GM12864 (cell line): ENCODE measurements at places on chromosomes 7 and 10.

DNA sequence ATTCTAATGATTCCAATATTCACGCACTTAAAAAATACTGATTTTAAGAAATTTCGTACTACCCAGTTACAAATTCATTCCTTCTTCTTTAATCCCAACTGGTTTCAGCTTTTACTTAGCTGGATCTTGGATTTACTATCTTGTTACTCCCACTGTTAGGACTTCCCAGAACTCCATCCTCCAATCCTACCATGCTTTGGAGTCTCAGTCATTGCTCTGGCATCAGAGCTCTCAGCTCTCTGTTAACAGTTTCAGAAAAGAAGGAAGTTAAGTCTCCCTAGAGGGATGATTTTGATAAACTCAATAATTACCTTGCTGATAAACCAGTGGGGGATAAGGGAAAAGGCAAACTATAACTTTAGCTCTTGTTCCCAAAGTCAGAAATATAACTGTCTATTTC is 9.5 kb downstream of the PPA1 start:
- no peak for DNase-seq

- DNase-seq = no peak
Measured at GRCh38 chr10:5492929-5493576, 6.3 kb downstream of the CALML5 start.

GRCh38 chr7:81473236-81473635 is 296.6 kb downstream of the HGF start:
- no peak for DNase-seq

- DNase-seq = no peak
Measured at GRCh38 chr7:107708956-107709355, 35.0 kb upstream of the CBLL1 start.

DNA sequence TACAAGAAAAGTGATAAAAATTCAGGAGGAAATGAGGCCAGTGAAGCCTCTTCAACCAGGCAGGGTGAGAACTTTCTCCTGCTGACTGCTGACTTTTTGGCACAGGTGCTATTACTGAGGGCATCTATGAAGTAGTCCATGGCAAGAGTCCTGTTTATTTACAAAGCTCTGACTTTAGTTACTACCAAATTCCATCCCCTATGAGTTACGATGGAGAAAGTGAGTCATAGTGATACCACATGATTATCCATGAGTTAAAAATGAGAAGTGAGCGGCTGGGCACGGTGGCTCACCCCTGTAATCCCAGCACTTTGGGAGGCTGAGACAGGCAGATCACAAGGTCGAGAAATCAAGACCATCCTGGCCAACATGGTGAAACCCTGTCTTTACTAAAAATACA is 19.9 kb downstream of the CCDC3 start:
- DNase-seq = no peak

DNA sequence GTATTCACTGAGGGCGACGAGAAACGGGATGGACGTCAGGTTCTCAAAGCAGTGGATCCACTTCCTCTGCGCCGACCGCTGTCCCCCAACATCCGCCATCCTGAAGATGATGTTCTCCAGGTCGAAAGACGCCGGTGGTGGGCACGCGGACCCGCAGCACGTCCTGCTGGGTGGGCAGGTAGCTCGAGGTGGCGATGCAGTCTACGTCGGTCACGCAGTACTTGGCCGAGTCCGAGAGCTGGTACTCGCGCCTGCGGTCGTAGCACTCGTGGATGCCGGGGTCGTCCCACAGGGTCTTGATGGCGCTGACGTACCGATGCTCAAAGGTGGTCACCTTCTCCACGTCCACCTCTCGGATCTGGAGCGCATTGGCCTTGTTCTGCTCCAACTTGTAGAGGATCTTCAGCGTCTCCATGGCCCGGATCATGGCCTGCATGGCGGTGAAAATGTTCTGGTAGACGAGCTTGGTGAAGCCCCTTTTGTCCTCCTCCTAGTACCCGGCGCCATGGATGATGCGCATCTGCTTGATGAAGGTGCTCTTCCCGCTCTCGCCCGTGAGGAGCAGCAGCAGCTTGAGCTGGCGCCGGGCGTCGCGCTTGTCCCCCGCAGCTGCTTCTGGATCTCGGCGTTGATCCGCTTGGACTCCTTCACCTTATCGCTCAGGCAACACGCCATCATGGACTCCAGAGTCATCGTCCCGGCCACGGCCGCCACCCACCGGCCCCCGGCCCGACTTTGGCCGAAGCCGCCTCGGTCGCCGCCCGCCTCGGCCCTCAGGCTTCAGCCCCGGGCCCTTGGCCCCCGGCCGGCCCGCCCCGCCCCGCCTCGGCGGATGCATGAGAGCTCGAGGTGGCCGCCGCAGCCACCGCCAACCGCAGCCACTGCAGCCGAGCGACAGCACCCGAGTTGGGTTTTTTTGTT is 122.9 kb upstream of the KCTD7 start:
- no peak for DNase-seq

GRCh38 chr7:22589641-22590201 is 89.7 kb upstream of the STEAP1B start:
- DNase-seq = no peak

- DNase-seq = no peak
Measured at GRCh38 chr7:9242636-9243035, 809.2 kb downstream of the NXPH1 start.

DNA sequence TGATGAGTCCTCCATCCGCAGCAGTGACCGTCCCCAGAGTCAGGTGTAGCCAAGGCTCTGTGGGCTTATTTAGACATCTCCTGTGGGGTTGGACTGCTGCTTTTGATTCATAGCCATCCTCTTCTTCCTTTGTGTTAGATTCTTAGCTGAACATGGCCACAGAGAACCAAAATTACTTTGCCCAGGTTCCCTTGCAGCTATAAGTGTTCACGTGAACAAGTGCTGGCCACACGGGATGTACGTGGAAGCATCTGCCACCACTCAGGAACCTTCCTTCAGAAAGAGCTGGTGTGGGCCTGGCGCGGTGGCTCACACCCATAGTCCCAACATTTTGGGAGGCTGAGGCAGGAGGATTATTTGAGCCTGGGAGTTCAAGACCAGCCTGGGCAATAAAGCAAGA is 49.1 kb downstream of the TMEM209 start:
- DNase-seq = no peak
